ENCODE measurements at places on chromosomes 5 and 9.

DNA sequence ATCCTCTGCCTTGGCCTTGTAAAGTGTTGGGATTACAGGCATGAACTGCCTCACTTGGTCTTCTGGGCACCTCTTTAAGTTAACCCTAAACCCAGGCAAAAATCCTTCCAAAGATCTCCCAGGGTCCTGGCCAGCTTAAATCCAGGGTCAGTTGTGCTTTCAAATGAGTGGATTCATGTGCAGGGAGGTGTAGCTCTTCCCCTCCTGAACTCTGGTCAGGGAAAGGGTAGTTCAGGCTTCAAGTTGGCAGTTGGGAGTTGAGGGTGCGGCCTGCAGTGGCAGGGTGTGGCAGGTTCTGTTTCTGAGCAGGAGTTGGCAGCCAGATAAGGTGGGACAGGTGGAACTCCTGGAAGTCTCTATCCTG, 3.6 kb downstream of the HNRNPAB start:
- DNase-seq = no peak

GRCh38 chr5:39424736-39425637, at the start of gene DAB2:
Gene DAB2 (minus strand): TSS chr5:39424980. CDS start chr5:39394320, 30,660 bp downstream.
- peak; percentile 87 for DNase-seq

- no peak for DNase-seq
Measured at GRCh38 chr5:73256462-73256861, 83.5 kb downstream of the TMEM174 start.

DNA sequence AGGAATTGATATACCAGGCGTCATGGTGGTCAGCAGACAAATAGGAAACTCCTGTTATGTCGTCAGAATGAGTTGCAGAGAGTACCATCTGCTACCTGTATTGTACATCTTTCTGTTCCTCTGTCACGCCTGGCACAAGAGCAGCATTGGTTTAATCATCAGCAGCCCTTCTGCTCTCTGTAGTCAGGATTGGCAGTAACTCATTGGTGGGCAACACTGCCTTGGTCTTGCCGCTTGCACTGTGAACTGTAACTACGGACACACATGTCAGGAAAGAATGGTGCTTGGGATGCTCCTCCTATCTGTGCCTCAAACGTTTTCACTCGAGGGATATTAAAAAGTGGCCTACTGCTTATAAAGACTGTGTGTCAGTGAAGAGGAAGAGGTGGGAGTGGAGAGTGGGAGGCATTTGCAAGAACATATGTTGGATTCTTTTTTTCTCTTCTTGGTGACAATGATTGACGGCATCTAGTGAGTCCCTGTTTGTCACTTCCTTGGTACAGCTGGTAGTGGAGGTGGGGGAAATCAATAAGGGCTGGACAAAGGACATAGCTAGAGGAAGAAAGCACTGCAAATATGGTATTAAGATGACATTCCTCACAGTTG, 76.6 kb downstream of the F2RL2 start:
- no peak for DNase-seq

- DNase-seq = no peak
Measured at GRCh38 chr5:13478831-13479465, 465.5 kb downstream of the DNAH5 start.

DNA sequence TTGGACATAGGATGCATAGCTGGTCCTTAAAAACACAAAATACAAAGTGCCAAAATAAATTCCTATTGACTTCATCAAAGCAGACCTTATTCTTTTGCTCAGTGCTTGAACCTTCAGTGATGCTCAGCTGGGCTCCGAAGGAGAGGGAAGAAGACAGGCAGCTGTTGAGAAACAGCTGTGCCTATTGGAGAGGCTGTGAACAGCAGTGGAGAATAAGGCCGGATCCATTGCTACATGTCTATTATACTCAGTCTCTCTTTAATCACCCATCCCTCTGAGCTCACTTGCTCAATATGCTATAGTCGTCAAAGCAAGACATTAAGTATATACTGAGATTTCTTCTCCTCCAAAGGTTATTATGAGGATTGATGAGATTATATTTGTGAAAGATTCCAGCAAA, 174.4 kb downstream of the CHSY3 start:
- no peak for DNase-seq

GRCh38 chr9:121398374-121398773, 28.3 kb upstream of the STOM start:
- DNase-seq = peak; percentile 55
